ENCODE measurements at places on chromosomes 4 and X. TPM values are rescaled to one million over a fixed set of nuclear protein-coding genes. Genes with fewer than 3 reads are reported as not detected.

DNA sequence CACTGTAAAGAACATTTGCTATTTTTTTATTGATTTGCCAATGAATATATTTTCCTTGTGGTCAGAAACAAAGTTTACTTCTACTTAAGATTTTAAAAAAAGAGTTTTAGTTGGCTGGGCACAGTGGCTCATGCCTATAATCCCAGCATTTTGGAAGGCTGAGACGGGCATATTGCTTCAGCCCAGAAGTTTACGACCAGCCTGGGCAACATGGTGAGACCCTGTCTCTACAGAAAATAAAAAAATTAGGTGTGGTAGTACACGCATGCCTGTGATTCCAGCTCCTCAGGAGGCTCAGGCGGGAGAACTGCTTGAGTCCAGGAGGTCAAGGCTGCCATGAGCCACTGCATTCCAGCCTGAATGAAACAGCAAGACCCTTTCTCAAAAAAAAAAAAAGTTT, 36.8 kb downstream of the LRP2BP start:
- DNase-seq: peak; percentile 9

- no peak for DNase-seq
Observed at GRCh38 chr4:80711956-80712355, 318.6 kb upstream of the BMP3 start.

GRCh38 chr4:825063-825970, 612 bp downstream of the CPLX1 start:
- no peak for DNase-seq

DNA sequence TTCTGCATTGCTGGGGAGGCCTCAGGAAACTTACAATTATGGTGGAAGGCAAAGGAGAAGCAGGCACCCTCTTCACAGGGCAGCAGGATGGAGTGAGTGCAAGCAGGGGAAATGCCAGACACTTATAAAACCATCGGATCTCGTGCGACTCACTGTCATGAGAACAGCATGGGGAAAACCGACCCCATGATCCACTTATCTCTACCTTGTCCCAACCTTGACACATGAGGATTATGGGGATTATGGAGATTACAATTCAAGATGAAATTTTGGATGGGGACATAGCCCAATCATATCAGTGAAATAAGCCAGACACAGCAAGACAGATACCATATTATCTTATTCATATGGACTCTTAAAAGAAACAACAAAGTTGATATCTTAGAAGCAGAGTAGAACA, 134.9 kb downstream of the C4orf33 start:
- no peak for DNase-seq

DNA sequence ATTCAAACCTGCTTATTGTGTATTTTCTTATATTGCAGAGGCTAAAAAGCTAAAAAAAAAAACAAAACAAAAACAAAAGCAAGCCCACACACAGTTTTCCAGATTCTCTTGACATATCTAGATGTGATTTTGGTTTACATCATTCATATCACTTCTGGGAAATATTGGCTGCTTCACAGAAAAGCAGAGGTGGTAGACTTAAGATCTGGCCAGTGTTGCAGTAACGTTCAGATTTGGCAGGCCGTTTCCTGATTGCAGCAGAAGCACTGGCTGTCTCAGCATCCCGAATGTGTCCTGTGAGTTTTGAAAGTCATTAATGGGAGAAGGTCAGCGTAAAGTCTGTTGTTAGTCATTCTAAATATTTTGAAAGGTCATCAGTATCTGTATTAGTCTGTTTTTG, 2062.0 kb downstream of the ARAP2 start:
- DNase-seq: peak; percentile 34

The AMBN gene
- total RNA-seq: 0.19 TPM

The CSN1S1 gene
- not detected for total RNA-seq
